Esophagus squamous epithelium (tissue), 5 donors: ENCODE measurements at places on chromosomes 5 and 9. TPM values are rescaled to one million over a fixed set of nuclear protein-coding genes. Genes with fewer than 3 reads are reported as not detected.

DNA sequence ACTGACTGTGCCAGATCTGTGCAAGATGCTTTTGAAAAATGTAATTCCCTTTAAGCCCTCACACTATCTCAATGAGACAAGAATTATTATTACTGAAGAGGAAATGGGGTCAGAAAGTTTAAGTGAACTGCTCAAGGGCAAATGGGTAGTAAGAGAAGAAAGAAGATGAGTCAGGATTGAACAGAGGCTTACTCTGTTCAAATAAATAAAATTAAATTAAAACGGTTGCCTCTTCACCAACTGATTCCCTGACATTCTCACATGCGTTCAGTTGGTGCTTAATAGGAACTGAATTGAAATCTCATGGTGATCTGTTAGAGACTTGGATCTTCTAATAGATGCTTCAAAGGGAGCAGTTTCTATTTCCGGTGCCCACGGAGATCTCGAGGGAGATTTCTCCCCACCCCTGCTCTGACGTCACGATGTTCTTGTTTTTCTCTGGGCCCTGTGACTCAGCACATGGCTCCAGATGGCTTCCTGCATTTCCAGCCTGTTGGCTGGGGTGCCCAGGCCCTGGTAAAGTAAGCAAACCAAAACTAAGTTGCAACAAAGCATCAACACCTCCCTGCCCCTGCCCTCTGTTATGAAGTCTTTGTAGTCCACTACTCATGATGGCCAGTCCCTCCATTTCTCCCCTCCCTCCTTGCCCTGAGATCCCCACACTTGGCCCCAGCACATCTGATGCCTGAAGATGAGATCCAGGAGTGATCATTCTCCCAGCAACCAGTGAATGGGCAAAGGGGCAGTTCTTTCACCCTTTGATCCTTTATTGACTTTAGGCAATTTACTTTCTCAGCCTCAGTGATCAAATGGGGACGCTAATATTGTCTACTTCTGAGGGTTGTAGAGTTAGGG, 106.1 kb upstream of the CPEB4 start:
- DNase-seq = peak; percentile 32
- no peak overlapping the region for H3K4me3 ChIP-seq
- H3K27ac ChIP-seq = peak overlapping the region; percentile 93
- H3K4me1 ChIP-seq = peaks cover 20% of the 10 kb centered on the region
- H3K36me3 ChIP-seq = no peaks in the 10 kb centered on the region
- no peaks in the 10 kb centered on the region for H3K27me3 ChIP-seq

DNA sequence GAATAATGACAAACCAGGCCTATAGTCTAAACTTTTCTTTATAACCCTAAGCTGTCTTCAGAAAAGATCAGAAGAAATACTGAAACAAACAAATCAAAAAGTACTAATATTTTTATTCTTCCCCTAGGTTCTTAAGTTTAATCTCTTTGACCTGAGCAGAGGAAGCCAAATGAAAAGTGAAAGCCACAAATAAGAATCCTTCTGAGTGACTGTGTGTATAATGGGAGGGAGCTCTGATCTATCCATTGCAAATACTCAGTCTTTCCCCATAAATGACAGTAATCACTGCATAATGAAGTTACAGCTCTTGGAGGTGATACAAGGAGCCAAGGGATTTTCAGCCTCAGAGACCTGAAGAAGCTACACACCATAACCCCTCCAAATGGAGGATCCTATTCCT, 126.9 kb upstream of the ATP10B start:
- H3K4me1 ChIP-seq = no peaks in the 10 kb centered on the region
- H3K36me3 ChIP-seq = no peaks in the 10 kb centered on the region
- H3K27ac ChIP-seq = no peak overlapping the region
- no peak for DNase-seq

Gene ZMAT2
- 52.4 TPM for total RNA-seq

GRCh38 chr9:92257327-92257726, 36.2 kb downstream of the IARS1 start:
- no peak overlapping the region for H3K27ac ChIP-seq
- DNase-seq = no peak
- H3K36me3 ChIP-seq = peaks cover 60% of the 10 kb centered on the region
- no peaks in the 10 kb centered on the region for H3K4me1 ChIP-seq
- H3K27me3 ChIP-seq = no peaks in the 10 kb centered on the region
- no peak overlapping the region for H3K4me3 ChIP-seq

- H3K4me3 ChIP-seq = no peak overlapping the region
- no peaks in the 10 kb centered on the region for H3K27me3 ChIP-seq
- H3K36me3 ChIP-seq = no peaks in the 10 kb centered on the region
- H3K4me1 ChIP-seq = no peaks in the 10 kb centered on the region
- no peak overlapping the region for H3K27ac ChIP-seq
These were observed 269.6 kb downstream of the PSAT1 start for GRCh38 chr9:78566521-78566920.

DNA sequence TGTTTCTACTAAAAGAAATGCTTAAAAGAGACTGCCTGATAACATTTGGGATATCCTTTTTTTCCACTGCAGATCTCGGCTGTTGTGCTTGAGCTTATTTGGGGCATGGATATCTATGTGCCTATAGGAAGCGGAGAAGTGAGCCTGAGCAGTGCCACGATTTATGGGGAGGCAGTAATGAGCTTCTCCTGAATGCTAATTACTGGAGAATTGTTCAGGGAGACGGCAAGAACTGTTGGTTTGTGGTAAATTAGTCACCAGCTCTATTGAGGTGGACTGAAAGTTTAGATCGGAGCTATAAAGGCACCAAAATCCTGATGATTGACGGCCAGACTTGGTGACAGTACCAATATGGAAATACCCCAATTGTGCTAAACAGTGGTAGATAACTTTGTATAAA, 186.5 kb downstream of the ARHGEF28 start:
- no peaks in the 10 kb centered on the region for H3K27me3 ChIP-seq
- H3K4me1 ChIP-seq = no peaks in the 10 kb centered on the region
- H3K27ac ChIP-seq = peak overlapping the region; percentile 81
- no peaks in the 10 kb centered on the region for H3K36me3 ChIP-seq

DNA sequence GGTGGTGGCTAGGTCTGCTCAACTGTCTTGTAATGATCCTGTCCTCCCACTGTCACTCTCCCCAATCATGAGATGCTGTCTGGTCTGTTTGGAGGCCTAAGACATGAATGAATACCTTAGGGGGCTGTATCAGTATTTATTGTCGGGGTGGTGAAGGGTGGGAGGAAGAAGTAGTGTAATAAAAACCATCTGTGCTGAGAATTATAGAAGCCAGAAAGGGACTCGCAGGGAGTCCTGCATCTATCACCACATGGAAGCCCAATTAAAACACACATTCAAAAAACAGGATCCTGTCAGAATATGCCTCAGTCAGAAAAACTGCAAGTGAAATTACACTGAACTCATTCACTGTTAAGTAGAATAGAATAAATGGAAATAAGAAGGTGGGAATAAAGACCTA, 1134.3 kb upstream of the C9orf72 start:
- H3K36me3 ChIP-seq = no peaks in the 10 kb centered on the region
- no peak overlapping the region for H3K27ac ChIP-seq
- no peak for DNase-seq
- no peaks in the 10 kb centered on the region for H3K27me3 ChIP-seq
- no peaks in the 10 kb centered on the region for H3K4me1 ChIP-seq

Gene CMBL
- total RNA-seq = 2.1 TPM

GRCh38 chr5:58477760-58478376, 13.4 kb upstream of the GAPT start:
- no peak overlapping the region for H3K27ac ChIP-seq
- no peaks in the 10 kb centered on the region for H3K4me1 ChIP-seq
- DNase-seq = no peak

- no peaks in the 10 kb centered on the region for H3K27me3 ChIP-seq
- no peaks in the 10 kb centered on the region for H3K4me1 ChIP-seq
- no peak overlapping the region for H3K27ac ChIP-seq
- no peak for DNase-seq
- no peak overlapping the region for H3K4me3 ChIP-seq
These were observed 200.5 kb upstream of the POU5F2 start for GRCh38 chr5:93941897-93942296.

- no peak overlapping the region for H3K27ac ChIP-seq
- no peaks in the 10 kb centered on the region for H3K4me1 ChIP-seq
- H3K27me3 ChIP-seq = no peaks in the 10 kb centered on the region
- no peak for DNase-seq
These were observed 602.7 kb upstream of the ZNF608 start for GRCh38 chr5:125348936-125349831.

Gene DAB2
- total RNA-seq = 35.1 TPM

GRCh38 chr9:98097836-98098235, 21.2 kb downstream of the TRIM14 start:
- H3K4me1 ChIP-seq = peaks cover 60% of the 10 kb centered on the region
- H3K4me3 ChIP-seq = no peak overlapping the region
- no peaks in the 10 kb centered on the region for H3K27me3 ChIP-seq
- peak overlapping the region; percentile 76 for H3K27ac ChIP-seq
- H3K36me3 ChIP-seq = peaks cover 6% of the 10 kb centered on the region

- no peak overlapping the region for H3K4me3 ChIP-seq
- no peaks in the 10 kb centered on the region for H3K27me3 ChIP-seq
- no peaks in the 10 kb centered on the region for H3K36me3 ChIP-seq
- H3K4me1 ChIP-seq = no peaks in the 10 kb centered on the region
- no peak for DNase-seq
- no peak overlapping the region for H3K27ac ChIP-seq
These were observed 25.9 kb downstream of the BARX1 start for GRCh38 chr9:93929231-93929630.

- H3K4me3 ChIP-seq = no peak overlapping the region
- DNase-seq = no peak
- no peaks in the 10 kb centered on the region for H3K36me3 ChIP-seq
- peaks cover 22% of the 10 kb centered on the region for H3K4me1 ChIP-seq
- no peak overlapping the region for H3K27ac ChIP-seq
These were observed 170.1 kb upstream of the ZNF618 start for GRCh38 chr9:113705928-113706519.

- H3K27me3 ChIP-seq = no peaks in the 10 kb centered on the region
- no peak overlapping the region for H3K4me3 ChIP-seq
- H3K4me1 ChIP-seq = no peaks in the 10 kb centered on the region
- no peaks in the 10 kb centered on the region for H3K36me3 ChIP-seq
- no peak overlapping the region for H3K27ac ChIP-seq
These were observed 6.0 kb downstream of the RASEF start for GRCh38 chr9:83056911-83057310.

- H3K4me3 ChIP-seq = no peak overlapping the region
- H3K4me1 ChIP-seq = peaks cover 86% of the 10 kb centered on the region
- no peaks in the 10 kb centered on the region for H3K36me3 ChIP-seq
- H3K27me3 ChIP-seq = no peaks in the 10 kb centered on the region
- DNase-seq = no peak
- H3K27ac ChIP-seq = peak overlapping the region; percentile 19
These were observed 70.3 kb upstream of the EQTN start for GRCh38 chr9:27367175-27367798.

DNA sequence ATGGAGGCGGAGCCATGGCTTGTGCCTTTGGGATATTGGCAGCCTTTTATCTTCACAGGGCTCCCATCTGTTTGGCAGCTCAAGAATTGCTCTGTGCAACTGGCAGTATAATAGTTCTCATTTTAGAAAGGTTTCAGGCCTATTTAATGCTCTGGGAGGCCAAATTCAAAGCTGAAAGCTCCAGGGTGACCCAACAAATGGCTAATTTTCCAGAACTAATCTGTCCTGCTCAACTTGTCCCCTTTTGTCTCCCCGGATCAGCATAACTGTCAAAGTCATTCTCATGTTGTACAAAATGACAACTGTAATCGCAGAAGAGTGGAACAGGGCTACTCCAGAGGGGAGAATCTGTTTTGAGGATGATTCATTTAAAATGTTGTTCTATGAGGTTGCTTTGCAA, 52.6 kb upstream of the CXCL14 start:
- H3K27ac ChIP-seq = no peak overlapping the region
- H3K4me3 ChIP-seq = no peak overlapping the region
- no peaks in the 10 kb centered on the region for H3K27me3 ChIP-seq
- H3K4me1 ChIP-seq = no peaks in the 10 kb centered on the region
- H3K36me3 ChIP-seq = no peaks in the 10 kb centered on the region
- no peak for DNase-seq

DNA sequence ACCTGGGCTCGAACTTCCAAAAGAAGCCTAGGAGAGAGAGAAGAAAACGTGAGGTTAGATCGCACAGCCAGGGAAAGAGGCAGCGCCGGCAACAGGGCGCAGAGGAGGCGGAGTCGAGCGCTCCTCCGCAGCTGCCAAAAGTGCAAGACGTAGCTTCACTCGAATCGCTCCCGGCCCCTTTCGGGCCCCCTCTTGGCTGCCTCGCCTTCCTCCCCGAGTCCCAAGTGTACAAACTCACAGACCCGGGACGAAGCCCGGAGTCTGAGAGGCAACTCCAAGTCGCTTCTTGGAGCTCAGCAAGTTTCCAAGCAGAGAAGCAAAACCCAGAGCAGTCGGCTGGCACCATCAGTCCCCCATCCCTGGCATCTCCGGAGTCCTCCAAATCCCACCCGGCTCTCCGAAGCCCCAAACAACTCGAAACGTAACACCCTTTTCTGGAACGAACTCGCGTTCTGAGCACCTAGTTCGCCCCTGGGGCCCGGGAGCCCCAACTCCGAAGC, 1.2 kb downstream of the MIER3 start:
- peak overlapping the region; percentile 92 for H3K27ac ChIP-seq
- DNase-seq = no peak
- peaks cover 8% of the 10 kb centered on the region for H3K4me1 ChIP-seq
- H3K27me3 ChIP-seq = peaks cover 19% of the 10 kb centered on the region
- peaks cover 31% of the 10 kb centered on the region for H3K36me3 ChIP-seq
- peak overlapping the region; percentile 85 for H3K4me3 ChIP-seq

DNA sequence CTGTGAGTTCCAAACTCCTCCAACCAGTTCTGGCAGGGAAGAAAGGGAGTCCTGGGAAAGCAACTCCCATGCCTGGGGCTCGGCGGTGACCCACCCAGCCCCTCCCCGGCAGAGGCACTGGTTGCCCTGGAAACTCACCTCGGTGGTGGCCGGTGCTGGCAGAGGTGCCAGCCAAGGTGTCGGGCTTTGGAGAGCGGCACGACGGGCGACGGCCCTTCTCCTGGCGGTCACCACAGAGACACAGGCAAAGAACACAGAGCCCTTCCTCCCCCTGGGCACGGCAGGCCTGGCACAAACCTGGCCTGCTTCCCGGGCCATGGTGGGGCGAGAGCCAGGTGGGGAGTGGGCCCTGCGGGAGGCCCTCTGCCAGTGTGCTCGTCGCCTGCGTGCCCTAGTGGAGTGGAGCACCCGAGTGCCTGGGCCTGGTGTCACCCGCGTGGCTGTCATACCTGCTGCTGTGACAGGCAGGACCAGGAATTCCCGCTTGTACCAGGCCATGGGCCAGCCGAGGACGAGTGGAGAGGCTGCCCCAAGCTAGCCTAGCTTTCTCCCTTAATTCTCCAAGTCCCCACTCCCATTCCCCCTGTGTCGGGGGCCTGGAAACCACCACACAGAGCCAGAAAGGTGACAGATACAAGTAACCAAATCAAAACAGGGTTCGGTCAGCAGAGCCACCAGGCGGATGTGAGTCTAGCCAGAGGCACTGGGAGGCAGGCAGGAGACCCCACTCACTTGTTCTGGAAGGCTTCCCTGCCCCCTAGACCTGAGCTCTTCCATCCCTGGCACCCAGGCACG, 8.2 kb upstream of the RALGDS start:
- H3K27ac ChIP-seq = peak overlapping the region; percentile 95
- H3K27me3 ChIP-seq = no peaks in the 10 kb centered on the region
- peak overlapping the region; percentile 13 for H3K4me3 ChIP-seq
- peaks cover 65% of the 10 kb centered on the region for H3K4me1 ChIP-seq

- peaks cover 36% of the 10 kb centered on the region for H3K27me3 ChIP-seq
- no peaks in the 10 kb centered on the region for H3K4me1 ChIP-seq
- H3K4me3 ChIP-seq = no peak overlapping the region
These were observed 49.5 kb downstream of the NSG2 start for GRCh38 chr5:174094857-174095606.

Gene C9
- not detected for total RNA-seq

Gene FYB1
- 13.4 TPM for total RNA-seq
